SW 1271 (cell line): ENCODE measurements at places on chromosomes 2 and 18.
A peak's percentile ranks its signal among the peaks of the same experiment; 100 is the strongest.

DNA sequence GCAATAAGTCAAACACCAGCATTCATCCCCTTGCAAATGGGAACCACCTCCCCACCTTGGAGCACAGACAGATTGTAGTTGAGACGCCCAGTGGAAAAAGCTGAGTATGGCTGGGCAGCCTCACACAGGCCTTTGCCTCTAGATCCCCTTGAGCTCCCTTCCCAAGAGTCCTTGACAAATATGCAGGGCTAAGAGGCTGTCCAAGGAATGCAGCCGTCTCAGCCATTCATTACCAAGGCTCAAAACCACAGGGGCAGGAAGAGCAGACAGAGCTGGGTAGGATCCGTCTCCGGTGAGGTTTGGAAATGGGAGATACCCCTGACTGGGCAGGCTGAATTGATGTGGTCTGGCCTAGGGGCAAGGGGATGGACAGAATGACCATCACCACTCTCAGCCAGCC is 557.1 kb downstream of the TNS1 start:
- DNase-seq, result no peak

DNA sequence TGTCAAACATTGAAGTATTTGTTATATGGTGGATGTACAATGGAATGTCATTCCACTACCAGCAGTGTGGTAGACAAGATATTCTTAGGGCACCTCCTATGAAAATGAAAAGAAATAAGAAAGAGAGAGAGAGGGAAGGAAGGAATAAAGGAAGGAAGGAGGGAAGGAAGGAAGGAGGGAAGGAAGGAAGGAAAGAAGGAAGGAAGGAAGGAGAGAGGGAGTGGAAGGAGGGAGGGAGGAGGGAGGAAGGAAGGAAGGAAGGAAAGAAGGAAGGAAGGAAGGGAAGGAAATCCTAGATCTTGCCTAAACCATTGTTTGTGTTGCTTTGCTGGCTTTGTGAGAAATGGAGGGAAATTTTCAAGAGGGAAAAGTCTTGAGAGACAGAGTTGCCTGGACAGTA is 50.1 kb upstream of the TCF7L1 start:
- DNase-seq, result no peak

DNA sequence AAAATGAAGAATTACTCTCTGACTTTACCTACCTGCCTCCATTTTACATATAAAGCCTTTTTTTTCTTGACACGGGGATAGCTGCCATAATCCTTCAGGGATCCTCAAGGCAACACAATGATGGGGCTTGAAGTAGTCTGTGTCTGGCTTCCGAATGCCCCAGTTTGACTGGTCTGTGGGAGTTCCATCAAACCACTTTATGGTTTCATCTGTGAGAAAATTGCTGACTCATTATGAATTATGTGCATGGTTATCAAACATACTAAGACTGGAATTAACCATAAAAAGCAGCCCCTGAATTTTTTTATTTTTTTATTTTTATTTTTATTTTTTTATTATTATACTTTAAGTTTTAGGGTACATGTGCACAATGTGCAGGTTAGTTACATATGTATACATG is 117.5 kb downstream of the PLA2R1 start:
- no peak for DNase-seq

DNA sequence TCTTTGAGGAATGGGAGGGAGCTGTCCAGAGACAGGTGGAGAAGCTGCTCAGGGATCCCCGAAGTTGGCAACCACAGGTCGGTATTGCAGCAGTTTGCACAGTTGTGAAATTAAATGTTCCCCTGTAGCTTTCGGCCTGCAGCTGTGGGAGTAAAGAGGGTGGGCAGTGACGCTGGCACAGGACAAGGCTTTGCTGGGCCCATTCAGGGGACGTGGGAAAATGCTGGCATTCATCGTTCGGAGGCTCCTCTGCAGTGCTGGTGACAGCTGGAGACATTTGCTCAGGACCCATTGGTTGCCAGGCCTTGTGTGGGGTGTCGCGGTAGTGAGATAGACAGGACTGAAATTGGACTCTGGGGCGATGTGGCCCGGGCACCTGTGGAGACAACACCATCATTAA is 173.7 kb downstream of the MYCN start:
- no peak for DNase-seq

DNA sequence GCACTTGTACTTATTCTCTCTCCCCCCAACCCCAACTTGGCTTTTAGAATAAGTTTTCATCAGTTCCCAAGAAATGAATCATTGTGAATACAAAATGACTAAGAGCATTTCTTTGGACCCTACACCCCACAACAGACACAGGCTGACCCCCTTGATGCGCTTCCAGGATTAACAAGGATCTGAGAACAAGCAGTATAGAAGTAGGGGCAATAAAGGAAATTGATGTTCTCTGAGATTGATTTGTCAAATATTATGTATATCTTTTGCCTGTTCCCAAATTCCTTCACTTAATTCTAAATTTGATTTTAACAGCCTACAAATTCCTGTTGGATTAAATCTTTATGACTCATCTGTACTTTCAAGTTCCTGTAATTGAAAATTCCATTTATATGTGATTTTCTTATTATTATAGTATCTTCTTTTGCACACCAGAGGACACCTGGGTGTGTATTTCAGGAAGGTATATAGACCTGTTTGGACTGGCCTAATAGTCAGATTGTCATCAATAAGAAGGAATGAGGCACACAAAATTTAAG is 10.2 kb upstream of the PTPN4 start:
- DNase-seq, result no peak

GRCh38 chr2:68809324-68810240 is 61.6 kb downstream of the BMP10 start:
- DNase-seq, result no peak

GRCh38 chr18:8286303-8286702 is 322.9 kb upstream of the RAB12 start:
- DNase-seq, result no peak

DNA sequence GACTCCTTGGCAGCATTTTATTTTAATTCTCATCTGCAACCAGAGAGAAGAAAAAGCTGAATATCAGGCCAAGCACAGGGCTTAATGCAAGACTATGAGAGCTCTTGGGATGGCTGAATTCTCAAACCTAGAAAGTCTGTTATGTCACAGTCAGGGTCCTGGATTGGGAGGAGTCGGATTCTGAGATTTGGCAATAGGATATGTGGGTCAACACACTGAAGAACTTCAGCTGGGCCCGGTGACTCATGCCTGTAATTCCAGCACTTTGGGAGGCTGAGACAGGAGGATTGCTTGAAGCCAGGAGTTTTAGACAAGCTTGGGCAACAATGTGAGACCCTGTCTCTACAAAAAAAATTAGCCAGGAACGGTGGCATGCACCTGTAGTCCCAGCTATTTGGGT is 102.4 kb downstream of the COL3A1 start:
- no peak for DNase-seq

DNA sequence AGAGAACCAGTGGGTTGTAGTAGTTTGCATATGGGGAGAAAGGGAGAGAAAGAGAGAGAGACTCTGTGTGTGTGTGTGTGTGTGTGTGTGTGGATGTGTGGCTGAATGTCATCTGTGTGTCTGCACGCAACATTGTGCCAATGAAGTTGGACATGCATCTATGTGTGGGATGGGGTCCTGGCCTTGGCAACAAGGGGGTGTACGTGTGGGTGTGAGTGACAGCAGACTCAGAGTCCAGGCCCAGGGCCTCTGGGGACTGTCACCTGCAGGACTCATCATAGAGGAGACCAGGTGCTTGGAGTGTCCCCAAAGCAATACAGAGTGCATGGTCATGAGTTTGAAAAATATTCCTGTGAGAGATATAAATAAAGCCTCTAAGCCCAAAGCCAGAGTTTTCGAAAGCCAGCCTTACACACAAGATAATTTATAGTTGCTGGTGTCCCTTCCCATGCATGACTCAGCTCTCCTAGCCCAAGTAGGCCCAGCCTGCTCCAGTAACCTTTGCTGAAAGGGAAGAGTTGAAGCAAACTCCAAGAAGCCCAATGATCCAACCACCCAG is 59.9 kb downstream of the TNP1 start:
- no peak for DNase-seq

DNA sequence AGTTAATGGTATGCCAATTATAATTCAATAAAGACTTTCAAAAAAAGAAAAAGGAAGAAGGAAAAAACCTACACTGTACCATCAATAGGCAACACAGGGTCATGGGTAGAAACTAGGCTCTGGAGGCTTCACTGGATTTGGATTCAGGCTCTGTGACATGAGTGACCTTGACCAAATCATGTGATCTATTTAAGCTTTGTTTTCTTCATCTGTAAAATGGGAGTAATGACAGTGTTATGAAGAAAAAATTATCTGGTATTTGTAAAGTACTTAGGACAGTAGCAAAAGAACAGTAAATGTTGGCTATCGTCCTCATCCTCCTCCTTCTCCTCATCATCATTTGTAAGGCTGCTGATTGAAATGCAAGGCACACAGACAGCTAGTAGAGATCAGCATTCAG is 59.3 kb upstream of the STPG4 start:
- DNase-seq, result no peak

DNA sequence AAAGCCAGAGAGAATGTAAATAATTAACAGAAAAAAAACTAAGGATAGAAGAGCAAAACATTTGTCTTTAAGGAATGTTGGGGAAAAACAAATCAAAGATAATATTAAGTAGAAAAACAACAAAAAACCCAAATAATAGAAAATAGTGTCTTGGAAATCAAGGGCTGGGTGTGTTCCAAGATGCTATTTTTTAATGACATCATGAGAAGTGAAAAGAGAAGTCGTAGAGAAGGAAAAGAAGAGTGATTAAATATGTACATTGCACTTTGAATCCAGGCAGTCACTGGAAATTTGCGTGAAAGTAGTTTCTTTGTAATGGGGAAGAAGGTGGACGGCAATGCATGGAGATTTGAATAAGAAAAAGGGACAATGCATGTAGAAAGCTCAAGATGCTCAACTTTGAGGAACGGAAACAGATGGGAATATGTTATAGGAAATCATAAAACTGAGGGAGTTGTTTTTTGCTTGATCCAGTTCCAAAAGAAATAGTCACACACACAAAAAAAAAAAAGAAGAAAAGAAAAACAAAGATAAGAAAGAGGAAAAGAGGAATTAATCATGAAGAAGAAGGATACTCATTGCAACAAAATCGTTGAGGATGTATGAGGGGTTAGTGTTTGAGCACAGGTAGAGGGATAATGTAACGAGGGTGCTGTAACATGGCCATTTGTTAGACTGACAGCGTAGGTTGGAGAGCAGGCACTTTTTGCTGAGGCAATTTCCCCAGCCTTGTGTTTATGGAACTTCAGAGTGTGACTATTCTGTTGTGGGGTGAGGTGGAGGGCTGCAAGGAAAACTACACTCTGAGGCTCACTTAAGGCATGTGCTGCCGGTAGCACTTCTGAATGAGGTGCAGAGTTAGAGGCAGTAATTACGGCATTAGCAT is 184.1 kb downstream of the CALCRL start:
- DNase-seq, result no peak

DNA sequence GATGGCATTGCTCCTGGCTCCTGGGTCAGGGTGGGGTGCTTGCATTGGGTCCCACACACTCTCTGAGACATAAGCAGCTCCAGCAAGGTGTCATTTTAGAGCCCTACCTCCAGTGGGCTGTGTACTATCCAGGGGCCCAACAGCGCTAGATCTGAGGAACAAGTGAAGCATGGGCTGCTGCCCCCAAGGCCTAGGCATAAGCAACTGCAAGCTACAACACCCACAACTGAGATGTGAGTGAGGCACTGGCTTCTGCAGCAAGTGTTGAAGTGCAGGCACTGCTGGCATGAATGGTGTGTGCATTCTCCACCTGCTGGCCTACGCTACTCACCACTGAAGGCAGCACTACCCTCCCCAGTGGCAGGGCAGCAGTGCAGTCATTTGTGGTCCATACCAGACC is 81.0 kb upstream of the STK39 start:
- DNase-seq, result no peak

- DNase-seq, result peak; percentile 88
Measured at GRCh38 chr2:177245010-177245422, 19.5 kb downstream of the NFE2L2 start.

DNA sequence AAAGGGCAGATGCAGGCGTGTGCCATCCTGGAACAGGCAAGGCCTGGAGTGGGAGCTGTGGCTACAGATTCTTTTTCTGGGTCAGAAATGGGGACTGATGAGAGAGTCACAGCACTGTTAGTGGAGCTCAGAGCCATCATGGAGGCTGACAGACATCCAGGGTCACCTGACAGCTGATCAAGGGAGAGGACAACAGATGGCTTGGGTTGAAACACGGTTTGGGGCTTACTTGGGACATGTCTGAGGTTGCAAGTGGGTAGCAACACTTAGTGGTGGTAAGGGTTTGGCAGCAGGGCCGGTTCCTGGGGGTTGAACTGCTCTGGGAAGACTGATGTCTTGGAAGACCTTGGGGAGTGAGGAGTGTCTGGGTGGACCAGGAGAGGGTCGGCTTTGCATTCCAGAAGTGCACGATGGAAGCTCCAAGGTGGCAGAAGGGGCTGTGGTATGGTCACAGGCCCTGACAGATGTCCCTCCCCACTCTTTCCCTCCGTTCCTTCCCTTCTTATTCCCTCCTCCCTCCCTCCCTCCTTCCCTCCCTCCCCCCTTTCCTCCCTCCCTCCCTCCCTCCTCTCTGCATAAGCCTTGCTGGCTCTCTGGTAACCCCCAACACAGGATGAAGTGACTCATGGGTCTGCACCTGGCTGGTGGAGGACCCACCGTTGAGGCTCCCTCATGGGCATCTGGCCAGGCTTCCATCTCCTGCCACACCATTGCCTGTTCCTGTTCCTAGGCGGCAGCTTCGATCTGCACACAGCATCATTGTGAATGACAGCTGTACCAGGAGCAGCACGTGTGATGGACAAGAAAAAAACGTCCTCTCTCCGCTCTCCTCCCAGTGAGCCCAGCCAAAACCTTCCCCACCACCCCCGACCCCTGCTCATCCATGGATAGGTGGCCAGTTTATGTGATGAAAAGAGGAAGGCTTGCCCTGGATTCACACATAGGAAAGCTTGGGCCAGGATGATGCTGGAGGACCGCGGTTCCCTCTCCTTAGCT is 63.8 kb upstream of the RPL31 start:
- DNase-seq, result no peak

DNA sequence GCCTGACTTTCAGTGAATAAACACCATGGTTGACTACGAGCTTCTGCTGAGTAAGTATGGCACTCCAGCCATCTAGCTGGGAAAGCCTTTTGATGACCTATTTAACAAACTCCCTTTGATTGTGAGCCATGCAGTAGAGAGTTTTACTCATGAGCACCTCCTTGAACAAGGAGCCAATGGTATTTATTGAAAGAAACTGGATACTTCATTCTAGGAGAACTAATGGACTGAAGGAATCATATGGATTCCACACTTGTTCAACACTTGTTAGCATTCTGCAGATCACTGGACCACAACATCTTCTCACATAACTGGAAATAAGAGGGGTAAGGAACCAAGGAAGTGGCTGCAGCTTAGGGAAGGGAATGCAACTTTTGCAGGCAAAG is 320.9 kb upstream of the ETAA1 start:
- no peak for DNase-seq

GRCh38 chr2:238170386-238171071 is 11.8 kb downstream of the ERFE start:
- DNase-seq, result no peak

DNA sequence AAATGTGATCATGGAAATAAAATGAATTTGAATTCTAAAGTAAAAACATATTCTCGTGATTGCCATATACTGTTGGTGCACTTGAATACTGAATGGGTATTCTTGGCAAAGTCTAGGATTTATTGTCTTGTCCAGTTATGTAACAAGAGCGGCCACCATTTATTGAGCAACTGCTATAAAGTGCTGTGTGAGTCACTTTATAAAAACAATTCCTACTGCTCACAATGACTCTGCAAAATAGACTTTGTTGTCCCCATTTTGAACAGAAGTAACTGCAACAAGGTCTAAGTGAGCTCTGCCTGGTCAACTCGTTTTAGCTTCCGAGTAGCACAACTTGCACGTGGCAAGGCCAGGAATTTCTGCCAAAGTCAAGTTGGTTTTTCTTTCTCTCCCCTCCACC is 995.6 kb upstream of the FANCL start:
- DNase-seq, result no peak

- DNase-seq, result no peak
Measured at GRCh38 chr2:151975460-151976414, 123.1 kb downstream of the CACNB4 start.
